ENCODE measurements at places on chromosomes 11 and 22. TPM values are rescaled to one million over a fixed set of nuclear protein-coding genes. Genes with fewer than 3 reads are reported as not detected.

STK33 gene
- 13.9 TPM for polyA plus RNA-seq

OR6T1 gene
- not detected for polyA plus RNA-seq

OR8D1 gene
- polyA plus RNA-seq: not detected

TYR gene
- not detected for polyA plus RNA-seq

VWCE gene
- 5.5 TPM for polyA plus RNA-seq

NARS2 gene
- 39.6 TPM for polyA plus RNA-seq

KIRREL3 gene
- 29.0 TPM for polyA plus RNA-seq

ARHGAP42 gene
- polyA plus RNA-seq: 0.64 TPM

UBQLN3 gene
- polyA plus RNA-seq: not detected

IL17REL gene
- not detected for polyA plus RNA-seq

TECTA gene
- polyA plus RNA-seq: 2.6 TPM

CBLIF gene
- polyA plus RNA-seq: not detected

TRIM48 gene
- not detected for polyA plus RNA-seq

SLC29A2 gene
- polyA plus RNA-seq: 2.2 TPM

IFITM10 gene
- 0.50 TPM for polyA plus RNA-seq

DDI1 gene
- not detected for polyA plus RNA-seq

TRIM49C gene
- polyA plus RNA-seq: not detected

TRIM34 gene
- polyA plus RNA-seq: not detected

C11orf87 gene
- 8.6 TPM for polyA plus RNA-seq

RBM14 gene
- 44.8 TPM for polyA plus RNA-seq

C22orf31 gene
- polyA plus RNA-seq: not detected

ANGPTL5 gene
- polyA plus RNA-seq: not detected

TRIM51 gene
- polyA plus RNA-seq: not detected

TPH1 gene
- 1.4 TPM for polyA plus RNA-seq

TMEM223 gene
- 27.4 TPM for polyA plus RNA-seq

TAGLN gene
- polyA plus RNA-seq: 15.7 TPM

PIK3IP1 gene
- 38.4 TPM for polyA plus RNA-seq

RAG1 gene
- polyA plus RNA-seq: 0.16 TPM

MYRF gene
- 0.86 TPM for polyA plus RNA-seq

SLC22A12 gene
- polyA plus RNA-seq: not detected

BANF1 gene
- polyA plus RNA-seq: 41.6 TPM

GNG3 gene
- 121 TPM for polyA plus RNA-seq

FGF19 gene
- 6.2 TPM for polyA plus RNA-seq

NCAM1 gene
- polyA plus RNA-seq: 158 TPM

MYOD1 gene
- polyA plus RNA-seq: not detected

Data from neural cell (in vitro differentiated cells).